Jurkat, Clone E6-1 (cell line): ENCODE measurements at places on chromosomes 12 and 14.

- DNase-seq = no peak
Measured at GRCh38 chr12:11085419-11085818, 6.7 kb downstream of the TAS2R43 start.

GRCh38 chr14:75220156-75220555, 43.7 kb upstream of the TMED10 start:
- no peak for DNase-seq

GRCh38 chr12:71746974-71747611, 7.6 kb upstream of the RAB21 start:
- peak; percentile 50 for DNase-seq

DNA sequence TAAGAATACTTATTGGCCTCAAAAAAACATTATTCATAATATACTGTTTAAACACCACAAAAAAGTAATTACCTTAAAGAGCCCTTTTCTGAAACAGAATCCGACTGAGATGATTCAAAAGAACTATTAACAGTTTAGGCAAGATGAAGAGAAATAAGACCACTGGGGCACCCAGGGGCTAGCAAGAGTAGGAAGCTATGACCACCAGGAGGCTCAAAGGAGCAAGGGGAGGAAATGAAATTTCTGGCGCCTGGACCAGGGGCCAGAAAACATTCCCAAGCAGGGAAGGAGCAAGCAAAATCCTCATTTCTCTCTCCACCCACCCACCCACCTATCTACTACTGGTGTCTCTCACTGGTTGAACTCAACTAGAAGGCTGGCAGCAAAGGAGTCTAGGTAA, 6.3 kb upstream of the DCAF4 start:
- DNase-seq = no peak

- no peak for DNase-seq
Measured at GRCh38 chr14:100651999-100652508, 64.8 kb upstream of the BEGAIN start.

DNA sequence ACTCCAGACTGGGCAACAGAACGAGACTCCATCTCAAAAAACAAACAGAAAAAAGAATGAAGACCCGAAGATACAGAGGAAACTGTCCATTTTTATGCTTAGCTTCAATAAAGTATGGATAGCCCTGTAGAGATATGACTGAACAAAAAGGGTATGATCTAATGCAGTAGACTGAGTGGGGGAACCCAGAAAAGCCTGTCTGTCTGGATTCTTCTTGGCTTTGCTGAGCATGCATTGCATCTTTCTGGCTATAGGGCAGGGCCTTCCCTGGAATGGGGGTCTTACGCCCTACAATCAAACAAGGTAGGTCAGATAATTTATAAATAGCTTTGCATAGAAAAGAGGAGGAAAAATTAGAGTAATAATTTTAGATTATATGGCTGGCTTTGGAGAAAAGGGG, 10.1 kb downstream of the MIA2 start:
- no peak for DNase-seq

DNA sequence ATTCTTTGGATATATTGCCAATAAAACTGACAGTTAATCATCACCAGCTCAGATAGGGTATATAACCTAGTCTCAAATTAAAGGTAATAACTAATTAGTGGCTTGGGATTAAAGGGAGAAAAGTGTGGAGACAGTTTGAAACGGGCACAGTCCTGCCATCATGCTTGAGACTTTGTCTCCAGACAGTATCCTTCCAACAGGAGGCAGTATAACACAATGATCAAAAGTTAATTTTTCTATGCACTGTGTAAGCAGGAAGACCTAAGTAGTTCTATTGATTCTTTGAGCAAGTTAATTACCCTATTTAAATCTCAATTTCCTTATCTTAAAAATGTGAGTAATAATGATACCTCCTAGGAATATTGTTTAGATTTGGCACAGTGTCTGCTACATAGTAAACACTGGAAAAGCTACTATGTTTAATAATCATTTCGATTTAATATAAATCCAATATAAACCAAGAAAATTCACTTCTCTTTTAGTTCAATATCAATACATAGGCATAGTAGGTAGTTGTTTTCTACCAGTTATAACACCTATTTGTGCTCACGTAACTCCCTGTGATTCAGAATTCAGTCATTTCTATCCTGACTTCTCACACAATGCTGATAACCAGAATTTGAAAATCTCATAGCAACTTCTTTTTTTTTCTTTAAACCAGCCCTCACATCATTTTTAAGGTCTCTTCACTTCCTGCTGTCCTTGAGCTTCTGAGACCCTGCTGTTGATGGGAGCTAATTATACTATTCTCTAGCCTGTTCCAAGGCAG, 53.7 kb downstream of the GALNT4 start:
- DNase-seq = peak; percentile 40

- DNase-seq = no peak
Measured at GRCh38 chr12:131345521-131346436, 365.1 kb upstream of the SFSWAP start.

- peak; percentile 47 for DNase-seq
Measured at GRCh38 chr12:14723763-14724162, 27.4 kb upstream of the GUCY2C start.

- DNase-seq = peak; percentile 9
Measured at GRCh38 chr12:43832463-43833168, 3.3 kb upstream of the TMEM117 start.

GRCh38 chr14:69430306-69430939, 31.9 kb downstream of the SLC39A9 start:
- DNase-seq = no peak

DNA sequence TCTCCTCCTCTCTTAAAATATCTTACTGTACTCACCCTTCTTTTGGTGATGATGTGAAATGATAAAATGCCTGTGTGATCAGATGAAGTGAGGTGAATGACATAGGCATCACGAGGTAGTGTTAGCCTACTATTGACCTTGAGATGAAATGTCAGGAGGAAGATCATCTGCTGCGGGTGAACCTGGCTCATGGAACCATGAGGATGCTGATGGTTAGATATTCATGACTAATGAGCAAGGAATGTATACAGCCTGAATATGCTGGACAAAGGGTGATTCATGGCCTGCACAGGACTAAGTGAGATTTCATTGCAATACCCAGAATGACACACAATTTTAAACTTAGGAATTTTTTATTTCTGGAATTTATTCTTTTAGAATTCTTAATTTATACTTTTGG, 89.6 kb downstream of the DAAM1 start:
- DNase-seq = no peak

- no peak for DNase-seq
Measured at GRCh38 chr14:61064210-61064609, 83.2 kb downstream of the SLC38A6 start.

DNA sequence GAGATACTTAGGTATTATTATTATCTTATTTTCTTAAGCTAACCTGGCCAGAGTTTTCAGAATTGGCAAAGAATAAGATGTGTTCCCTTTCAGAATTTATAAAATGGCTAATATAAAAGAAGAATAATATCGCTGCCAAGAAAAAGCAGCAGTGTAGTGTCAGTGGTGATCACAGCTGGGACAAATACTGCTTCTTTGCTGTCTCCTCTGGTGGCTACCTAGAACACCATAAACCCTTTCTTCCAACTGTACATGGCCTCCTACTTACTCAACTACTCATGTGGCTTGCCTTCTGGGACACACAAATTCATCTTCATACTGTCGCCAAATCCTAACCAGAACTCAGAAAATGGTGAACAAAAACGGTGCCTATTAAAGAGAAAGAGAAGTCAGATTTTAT, 72.7 kb downstream of the MED13L start:
- no peak for DNase-seq

- no peak for DNase-seq
Measured at GRCh38 chr14:96584199-96584906, 82.2 kb downstream of the PAPOLA start.

DNA sequence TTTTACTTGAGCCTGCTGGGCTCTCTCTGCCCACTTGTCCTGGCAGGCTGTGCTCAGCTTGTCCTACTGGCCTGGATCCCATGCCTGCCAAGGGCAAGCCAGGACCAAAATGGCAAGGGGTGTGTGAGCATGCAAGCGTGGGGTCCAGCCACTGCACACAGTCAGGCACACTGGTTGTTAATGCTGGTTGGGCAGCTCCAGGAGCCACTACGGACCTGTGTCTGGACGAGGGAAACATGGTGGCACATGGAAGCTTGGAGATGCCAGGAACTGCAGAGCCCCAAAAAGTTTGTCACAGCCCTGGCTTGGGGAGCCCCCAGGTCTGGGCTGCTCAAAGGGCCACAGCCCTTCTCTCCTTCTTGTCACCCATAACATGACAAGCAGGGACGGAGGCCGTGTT, 83.8 kb downstream of the ACSS3 start:
- DNase-seq = no peak

DNA sequence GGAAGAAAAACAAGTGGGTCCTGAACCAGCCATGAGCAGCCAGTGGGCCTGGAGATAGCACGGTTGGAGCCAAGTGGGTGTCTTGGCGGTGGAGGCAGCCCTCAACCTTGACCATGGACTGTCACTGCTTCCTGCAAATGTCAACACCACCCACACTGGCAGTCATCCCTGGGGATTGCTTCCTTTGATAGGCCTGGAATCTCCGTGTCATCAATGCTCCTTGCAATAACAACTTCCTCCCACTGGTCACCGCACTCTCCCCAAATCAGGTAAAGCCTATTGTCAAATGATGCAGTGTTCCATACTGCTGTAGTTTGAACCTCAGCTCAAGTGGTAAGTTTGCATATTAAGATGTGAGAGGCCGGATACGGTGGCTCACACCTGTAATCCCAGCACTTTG, 129.1 kb downstream of the NTF3 start:
- DNase-seq = no peak

GRCh38 chr12:68761442-68761812, 15.5 kb downstream of the SLC35E3 start:
- DNase-seq = no peak

GRCh38 chr14:45785240-45785639, 532.2 kb upstream of the MIS18BP1 start:
- DNase-seq = no peak

DNA sequence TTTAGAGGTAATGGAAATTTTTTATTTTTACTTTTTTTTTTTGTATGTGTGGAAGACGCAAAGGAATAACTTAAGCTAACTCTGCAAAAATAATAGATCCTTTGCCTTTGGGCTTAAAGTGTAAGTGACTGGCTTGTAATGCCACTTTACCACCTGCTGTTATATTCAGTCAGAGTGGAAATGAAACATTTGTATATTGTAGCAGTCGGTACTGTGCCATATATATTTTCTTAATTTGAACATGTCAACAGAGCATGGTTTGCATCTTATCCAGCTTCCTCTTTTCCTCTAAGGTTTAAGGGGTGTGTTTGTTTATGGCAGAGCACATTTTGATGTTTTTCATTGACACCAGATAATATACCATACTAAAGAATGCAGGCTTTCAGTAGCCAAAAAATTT, 176.6 kb downstream of the TRHDE start:
- no peak for DNase-seq

DNA sequence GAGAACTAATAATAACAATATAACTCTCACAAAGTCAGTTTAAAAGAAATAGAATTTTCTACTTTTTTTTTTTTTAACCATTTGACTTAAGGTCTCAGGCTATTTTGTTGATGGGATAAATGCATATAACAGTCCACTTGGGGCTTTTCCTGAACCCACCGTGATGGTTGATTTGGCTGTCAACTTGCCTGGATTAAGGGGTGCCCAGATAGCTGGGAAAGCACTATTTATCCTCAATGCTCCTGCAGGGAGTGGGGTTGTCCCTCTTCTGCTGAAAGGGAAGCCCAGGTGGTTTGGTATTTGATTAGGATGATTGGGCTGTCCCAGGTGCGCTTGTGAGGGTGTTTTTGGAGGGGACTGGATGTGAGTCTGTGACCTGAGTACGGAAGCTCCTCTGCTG, 114.9 kb downstream of the AACS start:
- no peak for DNase-seq

GRCh38 chr12:61267474-61267873, 992.7 kb upstream of the USP15 start:
- DNase-seq = no peak

DNA sequence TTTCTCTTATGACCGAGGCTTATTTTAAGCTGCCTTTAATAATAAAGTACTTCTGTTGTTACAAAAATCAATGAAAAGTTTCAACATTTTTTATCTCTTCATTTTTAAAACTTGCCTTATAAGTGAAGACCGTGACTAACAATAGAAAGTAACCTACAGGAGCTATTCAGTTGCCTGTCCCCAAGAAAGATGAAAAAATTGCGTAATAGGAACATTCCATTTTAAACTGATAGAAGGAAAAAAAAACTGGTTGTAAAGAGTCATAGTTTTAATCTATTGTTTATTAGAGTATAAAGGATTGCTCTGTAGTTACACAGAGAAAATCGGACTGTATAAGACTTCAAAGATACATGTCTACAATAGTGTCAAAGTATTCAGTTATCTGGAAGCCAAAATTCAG, 83.3 kb downstream of the DAAM1 start:
- no peak for DNase-seq

DNA sequence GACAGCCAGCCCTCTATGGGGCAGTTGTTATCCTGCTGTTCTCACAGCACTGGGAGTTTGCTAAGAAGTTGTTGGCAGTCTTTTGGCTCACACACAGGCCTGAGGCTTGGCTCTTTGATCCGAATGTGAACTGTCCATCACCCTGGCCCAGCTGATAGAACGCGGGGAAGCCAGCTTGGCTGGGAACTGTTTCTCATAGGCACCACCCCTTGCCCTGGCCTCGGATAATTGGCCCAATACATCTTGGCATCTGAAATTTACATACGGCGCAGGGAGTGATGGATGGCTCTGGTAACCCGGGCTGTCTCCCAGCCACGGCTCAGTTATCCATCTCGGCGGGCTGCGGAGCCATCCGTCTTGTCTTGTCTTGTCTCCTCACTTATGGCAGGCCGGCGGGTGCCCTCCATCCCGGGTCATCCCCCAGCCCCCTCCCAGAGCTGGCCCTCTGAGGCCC, 164.1 kb downstream of the PHETA1 start:
- DNase-seq = no peak

GRCh38 chr12:69062621-69063237, 129.8 kb upstream of the CPM start:
- DNase-seq = no peak

DNA sequence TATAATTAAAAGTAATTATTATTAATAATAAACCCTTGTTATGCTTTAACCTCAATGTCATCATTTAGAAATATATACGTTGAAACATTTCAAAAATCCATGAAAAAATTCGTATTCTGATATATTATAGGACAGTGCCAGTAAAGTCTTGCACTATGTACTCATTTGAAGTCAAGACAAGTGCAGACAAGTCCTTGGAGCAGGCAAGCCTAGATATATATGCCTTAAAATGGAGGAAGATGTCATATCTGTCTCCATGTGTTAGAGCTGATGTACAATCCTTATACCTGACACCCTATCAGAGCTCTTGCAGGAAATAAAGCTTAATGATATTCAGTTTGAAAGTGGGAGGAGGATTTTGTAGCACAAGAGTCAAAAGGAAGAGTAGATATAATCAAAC, 310.4 kb downstream of the KCNH5 start:
- no peak for DNase-seq
